ENCODE measurements at places on chromosomes 1 and 21. TPM values are rescaled to one million over a fixed set of nuclear protein-coding genes. Genes with fewer than 3 reads are reported as not detected.

DNA sequence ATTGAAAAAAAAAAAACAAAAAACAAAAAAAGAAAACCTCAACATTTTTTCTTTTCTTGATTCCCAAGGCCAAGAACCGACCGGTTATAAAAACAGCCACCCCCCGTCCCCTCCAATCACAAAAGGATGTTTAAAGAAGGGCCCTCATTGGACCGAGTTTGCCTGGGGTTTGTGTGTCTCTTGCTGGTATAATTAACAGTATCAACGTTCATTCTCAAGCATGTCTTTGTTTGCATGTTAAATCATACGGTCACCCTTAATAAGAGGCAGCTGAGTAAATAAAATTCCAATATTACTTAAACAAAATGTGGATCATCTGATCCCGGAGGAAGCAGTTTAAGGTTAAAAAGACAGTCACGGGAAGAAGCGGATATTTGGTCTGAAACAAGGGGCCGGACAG lies 201.1 kb downstream of the PRDM2 start:
- no peaks in the 10 kb centered on the region for H3K36me3 ChIP-seq
- H3K4me1 ChIP-seq = no peaks in the 10 kb centered on the region
- no peak overlapping the region for H3K4me3 ChIP-seq
- peaks cover 14% of the 10 kb centered on the region for H3K27me3 ChIP-seq
- no peak overlapping the region for H3K27ac ChIP-seq

DNA sequence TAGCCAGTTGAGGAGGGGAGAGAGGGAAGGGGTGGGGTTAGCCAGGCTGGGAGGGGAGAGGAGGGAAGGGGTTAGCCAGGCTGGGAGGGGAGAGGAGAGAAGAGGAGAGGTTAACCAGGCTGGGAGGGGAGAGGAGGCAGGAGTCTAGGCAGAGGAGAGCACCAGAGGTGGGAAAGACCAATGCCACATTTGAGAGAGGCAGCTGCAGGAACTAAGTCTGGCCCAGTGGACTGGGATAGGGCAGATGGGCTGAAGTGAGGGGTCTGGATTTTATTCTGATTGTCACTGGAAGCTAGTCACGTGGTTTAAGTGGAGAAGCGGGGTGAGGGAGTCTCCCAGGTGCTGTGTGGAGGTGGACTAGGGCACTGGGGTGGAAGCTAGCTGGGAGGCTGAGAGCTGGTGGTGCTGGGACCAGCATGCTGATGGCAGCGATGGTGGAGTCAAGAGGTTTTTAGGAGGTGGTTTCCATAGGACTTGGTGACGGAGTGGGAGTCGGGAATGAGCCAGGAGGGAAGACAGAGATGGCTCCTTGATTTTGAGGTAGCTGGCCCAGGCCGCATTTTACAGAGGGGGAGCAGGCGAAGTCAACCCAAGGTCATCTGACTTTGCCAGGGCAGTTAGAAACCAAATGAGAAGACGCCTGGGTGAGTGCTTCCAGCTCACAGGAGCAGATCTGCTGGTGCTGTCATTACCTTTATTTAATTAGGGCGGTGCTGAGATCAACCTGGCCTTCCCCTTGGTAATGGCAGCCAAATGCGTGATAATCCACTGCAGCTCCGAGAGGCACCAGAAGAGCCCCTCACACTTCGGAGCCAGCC lies 42.8 kb downstream of the DISP3 start:
- no peak overlapping the region for H3K27ac ChIP-seq
- no peaks in the 10 kb centered on the region for H3K4me1 ChIP-seq
- H3K4me3 ChIP-seq = no peak overlapping the region
- DNase-seq = peak; percentile 2

DNA sequence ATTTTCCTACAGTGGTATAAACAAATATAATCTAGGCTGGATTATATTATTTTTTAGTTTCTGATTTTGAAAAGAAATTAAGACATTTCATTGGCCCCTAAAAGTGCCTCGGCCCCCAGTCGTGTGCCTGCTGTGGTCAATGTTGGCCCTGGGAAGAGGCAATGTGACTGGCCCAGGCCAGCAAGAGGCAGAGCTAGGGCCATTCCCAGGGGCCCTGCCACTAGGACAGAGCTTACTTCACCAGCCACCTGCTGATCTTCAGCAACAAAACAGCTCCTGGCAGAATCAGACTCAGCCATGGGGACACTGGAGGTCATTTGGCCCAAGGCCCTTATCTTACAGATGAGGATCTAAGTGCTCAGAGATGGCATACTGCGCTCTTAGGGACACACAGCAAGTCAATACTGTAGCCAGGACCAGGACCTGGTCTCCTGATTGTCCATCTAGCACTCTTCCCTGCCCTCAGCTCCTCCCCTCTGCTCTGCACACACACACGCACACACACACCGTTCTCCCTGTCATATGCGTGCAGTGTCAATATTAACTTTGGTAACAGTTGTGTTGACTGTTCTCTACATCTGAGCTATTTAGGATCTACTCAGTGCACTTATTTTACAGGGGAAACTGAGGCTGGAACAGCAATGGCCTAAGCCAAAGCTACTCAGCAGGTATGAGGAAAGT lies 16.6 kb upstream of the KLHDC7A start:
- H3K36me3 ChIP-seq = no peaks in the 10 kb centered on the region
- no peak overlapping the region for H3K4me3 ChIP-seq
- no peak overlapping the region for H3K27ac ChIP-seq
- peaks cover 19% of the 10 kb centered on the region for H3K27me3 ChIP-seq

CADM3 gene
- total RNA-seq = not detected

SH2D1B gene
- total RNA-seq = not detected

UBASH3A gene
- 14.9 TPM for total RNA-seq

MIXL1 gene
- total RNA-seq = not detected

ELOVL1 gene
- 42.8 TPM for total RNA-seq

LCE3E gene
- not detected for total RNA-seq

DNA sequence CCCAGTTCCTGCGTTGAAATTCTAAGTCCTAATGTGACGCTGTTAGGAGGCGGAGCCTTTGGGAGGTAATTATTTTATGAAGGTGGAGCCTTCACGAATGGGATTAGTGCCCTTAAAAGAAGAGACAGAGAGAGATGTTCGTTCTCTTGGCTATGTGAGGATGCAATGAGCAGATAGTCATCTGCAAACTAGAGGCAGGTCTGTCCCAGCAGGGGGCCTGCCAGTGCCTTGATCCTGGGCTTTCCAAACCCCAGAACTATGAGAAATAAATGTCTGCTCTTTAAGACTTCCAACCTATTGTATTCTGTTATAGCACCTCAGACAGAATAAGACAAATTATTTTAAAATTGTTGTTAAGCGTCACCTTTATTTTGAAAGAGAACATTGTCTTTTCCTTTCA lies 123.1 kb upstream of the KCNJ6 start:
- H3K36me3 ChIP-seq = no peaks in the 10 kb centered on the region
- peaks cover 10% of the 10 kb centered on the region for H3K27me3 ChIP-seq
- H3K4me1 ChIP-seq = no peaks in the 10 kb centered on the region
- no peak overlapping the region for H3K4me3 ChIP-seq
- no peak for DNase-seq

GRCh38 chr1:228174482-228175315 lies 9.1 kb downstream of the IBA57 start:
- H3K4me3 ChIP-seq = no peak overlapping the region
- no peak overlapping the region for H3K27ac ChIP-seq
- H3K36me3 ChIP-seq = no peaks in the 10 kb centered on the region
- H3K27me3 ChIP-seq = no peaks in the 10 kb centered on the region
- DNase-seq = no peak

DNA sequence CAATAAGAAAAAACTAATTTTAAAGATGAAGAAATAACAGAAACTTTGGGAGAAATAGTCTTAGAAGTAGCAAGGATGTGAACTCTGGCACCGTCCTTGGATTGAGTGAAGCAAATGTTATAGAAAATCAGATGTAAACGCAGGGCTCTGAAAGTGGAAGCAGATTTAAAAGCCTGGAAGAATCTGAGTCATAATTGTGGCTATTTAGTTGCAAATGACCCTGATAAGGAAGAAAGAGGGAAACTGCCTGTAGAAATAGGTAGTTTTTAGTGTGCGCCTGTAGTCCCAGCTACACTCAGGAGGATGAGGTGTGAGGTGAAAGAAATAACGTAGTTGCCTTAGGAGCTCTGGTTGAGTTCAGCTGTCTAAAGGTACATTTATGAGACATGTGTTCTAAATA lies 101.0 kb downstream of the NGF start:
- DNase-seq = no peak
- no peak overlapping the region for H3K4me3 ChIP-seq
- H3K27ac ChIP-seq = no peak overlapping the region
- H3K27me3 ChIP-seq = peaks cover 3% of the 10 kb centered on the region
- no peaks in the 10 kb centered on the region for H3K36me3 ChIP-seq

Measured in activated naive CD4-positive, alpha-beta T cell treated with anti-CD3 and anti-CD28 coated beads for 36 hours (primary cell).